ENCODE measurements at places on chromosomes 11 and 22. TPM values are rescaled to one million over a fixed set of nuclear protein-coding genes. Genes with fewer than 3 reads are reported as not detected.

Gene TRPM5
- polyA plus RNA-seq, result not detected

Gene UBQLN3
- polyA plus RNA-seq, result not detected

Gene FBXO3
- 20.2 TPM for polyA plus RNA-seq

Gene OR51F2
- not detected for polyA plus RNA-seq

Gene KDM4D
- polyA plus RNA-seq, result 0.60 TPM

Gene SMTNL1
- not detected for polyA plus RNA-seq

GRCh38 chr22:37378642-37379058 is 48.6 kb downstream of the ELFN2 start:
- no peak for DNase-seq

DNA sequence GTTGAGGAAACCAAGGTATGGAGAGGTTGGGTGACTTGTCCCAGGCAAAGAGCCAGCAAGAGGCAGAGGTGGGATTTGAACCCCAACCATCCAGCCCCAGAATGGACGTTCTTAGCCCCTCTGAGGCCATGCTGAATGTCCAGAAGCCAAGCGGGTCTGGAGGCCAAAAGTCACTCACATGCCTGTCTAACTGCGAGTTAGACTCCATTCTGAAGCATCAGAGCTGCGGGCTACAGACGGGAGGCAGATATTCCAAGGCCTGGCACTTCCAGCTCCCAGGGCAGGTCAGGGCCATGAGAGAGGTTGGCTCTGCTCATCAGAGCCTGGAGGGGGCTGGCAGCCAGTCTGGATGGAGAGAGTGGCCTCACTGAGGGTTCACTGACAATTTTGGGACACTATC is 616.5 kb downstream of the BRD1 start:
- peak; percentile 15 for DNase-seq

DNA sequence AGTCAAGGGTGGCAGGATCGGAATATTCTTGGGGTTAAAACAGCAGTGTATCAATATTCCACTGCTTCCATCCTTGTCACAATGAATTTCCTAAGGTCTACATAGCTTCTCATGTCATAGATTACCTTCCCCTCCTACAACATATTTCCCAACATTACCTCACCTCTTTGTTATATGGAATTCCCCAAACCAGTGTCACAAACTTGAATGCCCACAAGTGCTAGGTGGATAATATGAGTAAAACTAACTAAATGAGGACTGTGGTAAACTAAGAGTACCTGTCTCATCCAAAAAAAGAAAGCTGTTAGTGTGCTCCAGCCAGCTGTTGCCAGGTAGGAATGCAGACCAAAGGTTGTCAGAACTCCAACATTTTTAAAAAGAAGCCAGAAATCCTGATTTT is 17.0 kb upstream of the NUCB2 start:
- no peak for DNase-seq

DNA sequence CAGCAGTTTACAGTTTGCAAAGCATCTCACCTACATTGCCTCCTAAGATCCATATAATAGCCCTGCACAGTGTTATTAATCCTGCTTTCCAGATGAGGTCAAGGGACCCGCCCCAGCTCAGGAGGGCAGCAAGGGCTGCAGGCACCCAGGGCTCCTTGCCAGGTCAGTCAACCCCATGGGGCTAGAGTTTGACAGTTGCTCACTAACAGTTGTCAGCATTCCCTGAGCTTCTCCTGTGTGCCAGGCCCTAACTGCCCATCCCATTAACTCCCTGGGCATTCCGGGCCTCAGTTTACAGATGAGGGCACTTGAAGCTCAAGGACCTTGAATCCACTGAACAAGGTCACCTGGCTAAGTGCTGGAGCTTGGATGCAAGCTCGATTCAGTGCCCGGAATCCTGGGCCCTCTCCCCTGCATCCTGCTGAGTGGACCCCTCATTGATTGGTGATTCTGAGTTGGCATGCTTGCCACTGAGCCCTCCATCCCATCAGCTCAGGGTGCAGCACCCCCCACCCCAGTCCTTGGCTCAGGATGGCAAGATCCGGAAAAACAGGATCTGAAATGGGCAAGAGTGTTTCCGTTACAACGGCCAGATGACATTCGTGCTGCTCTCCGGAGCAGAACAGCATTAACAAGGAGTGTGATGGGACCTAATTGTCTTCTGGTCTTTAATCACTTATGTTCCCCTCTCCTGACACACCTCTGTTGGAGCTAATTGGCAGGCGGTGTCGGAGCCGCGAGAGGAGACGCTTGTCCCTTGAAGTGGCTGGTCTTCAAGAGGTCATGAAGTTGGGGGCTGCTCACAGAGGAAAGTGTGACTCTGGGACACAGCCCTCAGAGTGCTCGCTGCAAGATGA is 87.4 kb upstream of the SHISAL1 start:
- DNase-seq, result no peak

GRCh38 chr11:69005183-69005630 is 7.8 kb downstream of the MRGPRF start:
- peak; percentile 76 for DNase-seq

GRCh38 chr11:74024261-74025029 is 15.6 kb upstream of the UCP3 start:
- peak; percentile 86 for DNase-seq

- DNase-seq, result no peak
Observed at GRCh38 chr11:115739146-115739545, 234.9 kb upstream of the CADM1 start.

- DNase-seq, result peak; percentile 87
Observed at GRCh38 chr22:24189249-24190158, 8.2 kb downstream of the SUSD2 start.

DNA sequence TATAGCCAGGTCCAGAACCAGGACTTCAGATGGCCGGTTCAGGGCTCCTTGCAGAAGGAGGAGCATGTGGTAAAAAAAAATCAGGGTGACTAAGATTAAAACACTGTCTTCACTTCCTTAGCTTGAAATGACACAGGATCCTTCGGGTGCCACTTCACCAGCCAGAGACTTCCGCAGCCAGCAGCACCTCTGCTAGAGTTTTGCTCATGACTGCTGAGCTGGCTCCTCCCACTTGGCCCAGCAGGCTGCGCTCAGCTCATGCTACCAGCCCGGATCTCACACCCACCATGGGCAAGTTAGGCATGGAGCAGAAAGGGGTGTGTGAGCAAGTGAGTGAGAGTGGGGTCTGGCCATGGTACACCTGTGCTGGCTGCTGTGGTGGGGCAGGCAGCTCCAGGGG is 6.6 kb upstream of the MS4A18 start:
- DNase-seq, result no peak

DNA sequence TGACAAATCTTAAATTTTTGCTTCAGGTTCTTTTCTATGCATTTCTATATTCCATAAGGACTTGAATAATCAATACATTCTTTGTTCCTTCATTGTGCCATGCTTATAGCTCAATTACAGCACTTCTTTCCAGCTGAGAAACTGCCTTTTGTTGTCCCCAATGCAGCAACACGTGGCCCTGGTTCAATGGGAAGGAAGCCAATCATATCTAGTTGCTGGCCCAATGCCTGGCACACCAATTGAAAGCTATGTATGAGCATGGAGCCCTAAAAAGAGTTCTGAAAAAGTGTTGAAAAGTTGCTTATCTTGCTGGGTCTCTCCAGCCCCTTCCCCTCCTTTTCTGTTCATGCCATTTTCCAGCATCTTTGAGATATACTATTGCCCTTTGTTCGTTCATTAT is 448.0 kb upstream of the FAT3 start:
- no peak for DNase-seq

GRCh38 chr11:45949992-45950407 is 27.5 kb downstream of the LARGE2 start:
- DNase-seq, result no peak

Measured in sigmoid colon (tissue), 7 donors.